Sigmoid colon (tissue), 7 donors: ENCODE measurements at places on chromosomes 12 and 14. TPM values are rescaled to one million over a fixed set of nuclear protein-coding genes. Genes with fewer than 3 reads are reported as not detected.

DNA sequence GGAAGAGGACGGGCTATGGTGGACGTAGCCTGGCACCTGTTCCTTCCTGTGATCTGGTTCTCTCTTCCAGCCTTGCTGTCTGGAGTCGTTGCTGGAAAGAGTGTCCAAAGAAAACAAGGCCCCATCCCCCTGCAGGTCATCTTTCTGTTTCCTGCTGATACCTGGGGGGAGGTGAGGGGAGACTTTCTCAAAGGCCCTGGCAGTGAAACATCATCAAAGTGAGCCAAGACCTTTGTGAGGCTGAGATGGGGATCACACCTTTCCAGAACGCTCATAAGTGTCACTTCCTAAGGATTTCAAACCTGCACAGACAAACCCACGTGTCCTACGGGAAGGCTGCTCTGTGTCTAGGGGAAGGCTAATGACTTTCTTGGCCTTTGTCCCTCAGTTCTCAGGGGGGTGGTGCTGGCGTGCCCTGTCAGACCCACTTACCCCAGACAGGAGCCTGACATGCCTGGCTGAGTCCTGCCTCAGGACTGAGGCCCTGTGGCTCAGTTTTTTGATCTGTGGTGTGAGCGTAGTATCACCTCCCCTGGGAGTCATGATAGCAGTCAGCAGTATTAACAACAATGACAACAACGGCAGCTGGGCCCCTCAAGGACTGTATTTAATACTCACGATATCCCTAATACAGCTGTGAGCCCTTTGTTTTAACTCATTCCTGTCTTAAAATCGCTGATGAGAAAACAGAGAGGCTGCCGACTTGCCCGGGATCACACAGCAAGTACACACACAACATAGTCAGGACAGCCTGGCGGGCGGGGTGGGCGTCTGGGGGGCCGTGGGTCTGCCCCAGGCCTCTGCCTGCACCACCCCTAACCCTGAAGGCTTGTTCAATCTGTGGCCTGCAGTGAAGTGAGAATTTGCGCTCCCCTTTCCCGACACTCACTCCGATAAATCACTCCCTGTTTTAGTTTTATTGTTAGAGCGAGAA, 235.2 kb downstream of the SLC41A2 start:
- no peaks in the 10 kb centered on the region for H3K36me3 ChIP-seq
- no peak overlapping the region for H3K4me3 ChIP-seq
- no peaks in the 10 kb centered on the region for H3K27me3 ChIP-seq
- H3K27ac ChIP-seq: no peak overlapping the region
- peaks cover 39% of the 10 kb centered on the region for H3K4me1 ChIP-seq

GRCh38 chr12:49869816-49870500, 27.1 kb upstream of the BCDIN3D start:
- H3K27ac ChIP-seq: peak overlapping the region; percentile 62
- H3K27me3 ChIP-seq: no peaks in the 10 kb centered on the region
- H3K4me1 ChIP-seq: no peaks in the 10 kb centered on the region
- no peaks in the 10 kb centered on the region for H3K36me3 ChIP-seq
- H3K4me3 ChIP-seq: no peak overlapping the region

GRCh38 chr14:65444230-65444629, 31.7 kb downstream of the FUT8 start:
- H3K27ac ChIP-seq: no peak overlapping the region
- H3K4me1 ChIP-seq: peaks cover 4% of the 10 kb centered on the region
- H3K4me3 ChIP-seq: no peak overlapping the region
- H3K36me3 ChIP-seq: no peaks in the 10 kb centered on the region
- no peaks in the 10 kb centered on the region for H3K27me3 ChIP-seq

DNA sequence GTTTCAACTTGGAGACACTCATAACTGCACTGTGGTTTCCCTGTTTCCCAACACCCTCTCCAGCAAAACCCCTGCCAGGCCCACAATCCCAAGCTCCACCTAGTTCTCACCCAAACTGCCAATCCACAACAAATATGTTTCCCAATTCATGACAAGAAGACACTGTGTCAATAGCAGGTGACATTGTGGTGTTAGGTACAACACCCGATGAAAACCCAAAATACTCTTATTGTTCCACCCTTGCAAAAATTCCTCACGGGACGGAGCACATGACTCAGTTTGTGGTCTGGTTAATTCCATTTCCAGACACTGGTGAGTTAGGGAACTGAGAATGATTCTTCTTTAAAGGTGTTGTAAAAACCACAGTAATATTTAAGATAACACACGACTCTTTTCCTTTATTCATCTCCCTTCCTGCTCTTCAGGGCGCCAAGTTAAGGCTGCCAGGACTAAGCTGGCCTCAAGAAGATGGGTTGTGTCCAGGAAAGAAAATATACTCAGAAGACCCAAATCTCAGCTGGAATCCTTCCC, 735.5 kb downstream of the MED13L start:
- no peaks in the 10 kb centered on the region for H3K27me3 ChIP-seq
- DNase-seq: no peak
- H3K36me3 ChIP-seq: no peaks in the 10 kb centered on the region
- no peak overlapping the region for H3K27ac ChIP-seq

DNA sequence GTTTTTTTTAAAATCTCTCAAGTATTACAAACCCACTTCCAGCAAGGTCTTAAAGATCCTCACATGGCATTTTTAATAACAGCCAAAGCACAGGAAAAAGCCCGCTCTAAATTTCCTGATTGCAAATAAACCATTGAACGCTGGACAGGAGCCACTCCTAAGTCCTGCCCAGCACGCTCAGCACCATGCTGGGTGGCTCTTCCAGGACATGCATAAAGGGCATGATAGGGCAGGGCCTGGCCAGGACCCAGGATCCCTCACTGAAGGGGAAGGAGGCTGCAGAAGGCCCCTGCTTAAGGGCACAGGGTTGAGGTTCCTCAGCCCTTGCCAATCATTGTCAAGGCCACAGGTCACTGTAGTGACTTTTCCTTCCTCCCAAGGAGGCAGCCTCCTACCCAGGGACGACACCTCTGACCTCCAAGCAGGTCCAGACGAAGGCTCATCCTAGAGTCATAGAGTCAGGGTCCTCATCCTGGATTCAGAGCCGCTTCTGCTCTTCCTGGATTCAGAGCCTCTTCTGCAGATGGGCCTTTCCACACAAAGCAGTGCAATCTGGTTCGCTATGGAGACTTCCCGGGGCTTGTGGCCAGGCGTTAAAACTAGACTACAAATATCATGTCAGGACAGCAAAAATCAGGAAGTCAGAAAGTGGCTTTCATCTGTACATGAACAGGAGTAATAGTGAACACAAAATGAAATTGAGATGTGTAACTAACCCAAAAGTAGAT, 123.8 kb downstream of the GCH1 start:
- H3K27ac ChIP-seq: no peak overlapping the region
- DNase-seq: peak; percentile 60
- H3K36me3 ChIP-seq: peaks cover 33% of the 10 kb centered on the region
- peaks cover 26% of the 10 kb centered on the region for H3K4me1 ChIP-seq
- H3K27me3 ChIP-seq: no peaks in the 10 kb centered on the region

Gene KCNK13
- total RNA-seq: 1.1 TPM
